ENCODE measurements at places on chromosomes 12 and 14.

GRCh38 chr12:11601647-11602046 is 47.8 kb upstream of the ETV6 start:
- DNase-seq: no peak

DNA sequence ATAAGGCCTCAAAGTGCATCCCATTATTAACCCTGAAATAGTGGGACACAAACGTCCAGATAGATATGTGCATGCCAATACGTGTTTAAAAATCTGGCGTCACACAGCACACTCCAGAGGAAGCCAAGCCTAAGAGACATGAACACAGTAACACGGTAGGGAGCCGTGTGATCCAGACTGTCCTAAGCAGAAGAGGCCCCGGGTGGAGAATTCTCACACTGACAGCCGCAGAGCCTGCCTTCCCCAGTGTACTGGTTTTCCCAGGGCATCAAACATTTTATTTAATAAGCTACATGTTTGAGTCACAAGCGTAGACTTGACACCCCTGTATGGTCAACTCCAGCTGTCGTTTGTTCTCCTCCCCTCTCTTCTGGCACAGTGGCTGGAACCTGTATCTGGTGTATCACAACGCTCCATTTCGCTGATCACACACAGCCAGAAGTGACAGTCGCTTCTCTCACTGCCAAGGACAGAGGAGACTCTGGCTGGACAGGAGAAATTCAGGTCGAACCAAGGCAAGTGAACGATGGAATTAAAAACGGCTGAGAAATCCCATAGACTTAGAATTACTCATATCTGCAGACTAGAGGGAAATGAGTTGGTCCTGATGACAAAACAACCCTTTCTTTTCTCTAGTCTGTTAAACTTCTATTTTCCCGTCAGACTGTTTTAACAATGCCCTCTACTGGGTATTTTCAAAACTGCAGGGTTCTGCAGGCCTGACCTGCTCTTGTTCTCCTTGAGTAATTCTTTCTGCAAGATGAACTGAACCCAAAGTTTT is 359.9 kb downstream of the RGS6 start:
- DNase-seq: no peak

- no peak for DNase-seq
Measured at GRCh38 chr12:80925983-80926382, 11.8 kb downstream of the LIN7A start.

- DNase-seq: no peak
Measured at GRCh38 chr12:48824905-48825304, 6.6 kb downstream of the CACNB3 start.

DNA sequence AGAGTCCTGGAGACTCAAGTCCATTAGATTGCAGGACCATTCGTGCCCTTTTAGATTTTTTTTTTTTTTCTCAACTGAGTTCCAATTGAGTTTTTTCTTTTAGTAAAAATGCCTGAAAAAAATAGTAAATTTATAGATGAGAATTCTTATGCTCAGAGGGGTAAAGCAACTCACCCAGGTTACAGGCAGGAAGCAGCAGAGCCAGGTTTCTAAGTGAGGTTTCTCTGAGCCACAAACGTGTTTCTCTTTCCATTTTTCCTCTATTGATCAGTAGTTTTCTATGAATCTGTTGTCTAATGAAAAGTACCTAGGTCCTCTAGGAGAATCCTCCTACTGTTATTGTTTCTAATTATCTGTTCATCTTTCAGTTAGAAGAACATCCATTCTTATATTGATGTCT is 66.4 kb upstream of the C12orf71 start:
- no peak for DNase-seq

DNA sequence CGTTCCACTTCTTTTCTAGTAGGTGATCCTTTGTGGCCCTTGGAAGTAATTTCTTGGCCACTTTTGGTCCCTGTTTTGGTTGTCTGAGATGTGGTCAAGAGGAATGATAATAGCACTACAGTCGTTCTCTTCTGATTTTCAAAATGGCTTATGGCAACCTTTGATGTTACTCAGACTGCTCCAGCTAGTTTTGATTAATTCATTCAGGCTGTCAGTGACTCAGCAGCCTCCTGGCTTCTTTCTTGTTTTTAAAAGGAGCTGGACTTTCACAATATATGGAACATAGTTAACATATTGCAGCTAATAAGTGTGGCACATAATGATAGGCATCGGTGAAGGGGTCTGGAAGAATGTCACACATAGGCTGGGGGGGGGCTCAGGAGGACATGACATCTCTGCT is 47.3 kb downstream of the WDR20 start:
- DNase-seq: no peak

- DNase-seq: no peak
Measured at GRCh38 chr12:109720152-109720856, 6.7 kb downstream of the FAM222A start.

GRCh38 chr12:16472631-16473030 is 125.2 kb downstream of the MGST1 start:
- DNase-seq: no peak
